ENCODE measurements at places on chromosomes 1 and 21. TPM values are rescaled to one million over a fixed set of nuclear protein-coding genes. Genes with fewer than 3 reads are reported as not detected.

DAB1 gene
- total RNA-seq, result 0.78 TPM

CPLANE2 gene
- 9.6 TPM for total RNA-seq

S100A7A gene
- not detected for total RNA-seq

ADORA3 gene
- total RNA-seq, result not detected

C1orf185 gene
- total RNA-seq, result not detected

ATP8B2 gene
- total RNA-seq, result 19.6 TPM

RPTN gene
- not detected for total RNA-seq

LIX1L gene
- total RNA-seq, result 35.8 TPM

IFI44L gene
- total RNA-seq, result 0.54 TPM

GSTM4 gene
- 10.0 TPM for total RNA-seq

CD1D gene
- total RNA-seq, result 7.2 TPM

LCE1A gene
- total RNA-seq, result not detected

UTS2 gene
- not detected for total RNA-seq

Measured in Karpas-422 (cell line).